ENCODE measurements at places on chromosomes 3 and 15. TPM values are rescaled to one million over a fixed set of nuclear protein-coding genes. Genes with fewer than 3 reads are reported as not detected.

GRCh38 chr3:175731543-175731942, 872.4 kb downstream of the NAALADL2 start:
- no peak overlapping the region for H3K4me3 ChIP-seq
- 0 out of 2 replicates have a peak, but pooled peaks cover 3% of the 10 kb centered on the region for H3K4me1 ChIP-seq
- no peak for DNase-seq
- H3K36me3 ChIP-seq: no peaks in the 10 kb centered on the region
- no peak overlapping the region for H3K27ac ChIP-seq

- H3K27me3 ChIP-seq: no peaks in the 10 kb centered on the region
- no peak overlapping the region for H3K4me3 ChIP-seq
- DNase-seq: no peak
- H3K4me1 ChIP-seq: no peaks in the 10 kb centered on the region
These were observed 42.1 kb downstream of the TLE3 start for GRCh38 chr15:70055601-70056051.

DNA sequence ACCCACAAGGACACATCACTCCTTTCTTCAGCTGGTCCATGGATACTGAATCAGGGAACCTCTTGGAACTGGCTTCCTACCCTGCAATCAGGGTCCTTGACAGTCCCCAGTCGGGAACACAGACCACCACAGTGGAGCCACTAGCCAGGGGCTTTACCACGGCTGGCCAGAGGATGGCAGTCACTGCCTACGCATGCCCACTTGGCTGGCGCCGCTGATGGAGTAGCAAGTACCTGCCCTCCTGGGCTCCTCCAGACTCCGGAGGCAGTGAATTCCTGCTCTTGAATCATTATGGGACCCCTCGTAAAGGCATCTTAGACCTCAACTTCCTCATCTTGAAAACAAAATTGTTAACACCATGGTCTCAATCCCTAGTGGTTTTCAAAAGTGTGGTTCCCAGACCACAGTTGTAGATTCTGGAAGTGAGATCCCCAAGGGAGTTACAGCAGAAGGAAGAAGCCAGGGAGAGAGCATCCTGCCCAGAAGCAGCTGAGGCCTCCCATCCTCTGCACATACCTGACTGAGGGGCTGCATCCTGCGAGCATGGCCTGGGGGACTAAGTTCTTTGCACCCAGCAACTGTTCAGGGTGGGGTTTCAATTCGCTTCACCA, 9.1 kb upstream of the SKIC8 start:
- no peak overlapping the region for H3K27ac ChIP-seq
- H3K4me3 ChIP-seq: no peak overlapping the region
- peaks cover 24% of the 10 kb centered on the region for H3K4me1 ChIP-seq
- DNase-seq: peak; percentile 82
- H3K36me3 ChIP-seq: no peaks in the 10 kb centered on the region

DNA sequence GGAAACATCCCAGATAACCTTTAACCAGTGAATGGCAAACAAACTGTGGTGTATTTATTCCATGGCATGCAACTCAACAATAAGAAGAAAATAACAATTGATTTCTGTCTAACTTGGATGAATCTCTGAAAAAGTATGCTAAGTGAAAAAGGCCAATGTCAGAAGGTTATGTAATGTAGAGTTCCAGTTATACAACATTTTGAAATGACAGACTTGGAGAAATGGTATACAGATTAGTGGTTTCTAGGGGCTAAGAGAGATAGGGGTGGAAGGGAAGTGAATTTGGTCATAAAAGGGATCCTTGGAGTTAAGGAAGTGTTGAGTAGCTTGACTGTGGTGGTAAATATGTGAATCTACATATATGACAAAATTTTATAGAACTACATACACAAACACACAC, 269.4 kb upstream of the SUCLG2 start:
- H3K27me3 ChIP-seq: no peaks in the 10 kb centered on the region
- H3K4me1 ChIP-seq: no peaks in the 10 kb centered on the region
- no peak for DNase-seq
- H3K36me3 ChIP-seq: no peaks in the 10 kb centered on the region
- no peak overlapping the region for H3K27ac ChIP-seq
- H3K4me3 ChIP-seq: no peak overlapping the region

GRCh38 chr3:25604107-25604805, 60.5 kb downstream of the TOP2B start:
- H3K4me3 ChIP-seq: no peak overlapping the region
- peaks cover 47% of the 10 kb centered on the region for H3K36me3 ChIP-seq
- peak; percentile 89 for DNase-seq
- H3K27ac ChIP-seq: peak overlapping the region; percentile 60
- H3K4me1 ChIP-seq: peaks cover 22% of the 10 kb centered on the region

DNA sequence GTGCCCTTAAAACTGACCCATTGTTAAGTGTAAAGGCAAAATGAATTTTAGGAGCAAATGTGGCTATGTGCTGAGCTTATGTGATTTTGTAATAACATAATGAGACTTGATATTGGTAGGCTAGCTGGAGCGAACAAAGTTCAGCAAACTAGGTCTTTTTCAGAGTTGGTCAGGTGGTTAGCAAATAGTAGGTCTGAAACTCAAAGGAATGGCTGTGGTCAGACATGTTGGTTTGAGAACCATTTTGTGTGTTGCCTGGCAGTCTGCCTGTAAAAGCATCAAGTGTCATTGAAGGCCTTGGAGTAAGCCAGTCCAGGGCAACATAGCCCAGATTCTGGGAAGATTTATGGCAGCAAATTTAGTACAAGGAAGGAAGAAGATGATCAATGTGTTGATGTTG, 16.4 kb downstream of the FBXO22 start:
- no peak overlapping the region for H3K27ac ChIP-seq
- peaks cover 8% of the 10 kb centered on the region for H3K4me1 ChIP-seq
- no peak overlapping the region for H3K4me3 ChIP-seq
- DNase-seq: no peak

- no peak for DNase-seq
- no peaks in the 10 kb centered on the region for H3K36me3 ChIP-seq
- H3K27me3 ChIP-seq: no peaks in the 10 kb centered on the region
- H3K4me3 ChIP-seq: no peak overlapping the region
- no peak overlapping the region for H3K27ac ChIP-seq
These were observed 259.7 kb upstream of the TLE3 start for GRCh38 chr15:70357453-70357852.

- H3K27ac ChIP-seq: no peak overlapping the region
- H3K27me3 ChIP-seq: no peaks in the 10 kb centered on the region
- H3K4me3 ChIP-seq: no peak overlapping the region
- peaks cover 10% of the 10 kb centered on the region for H3K4me1 ChIP-seq
- no peaks in the 10 kb centered on the region for H3K36me3 ChIP-seq
These were observed 5.2 kb downstream of the SLC49A4 start for GRCh38 chr3:122800031-122800430.

DNA sequence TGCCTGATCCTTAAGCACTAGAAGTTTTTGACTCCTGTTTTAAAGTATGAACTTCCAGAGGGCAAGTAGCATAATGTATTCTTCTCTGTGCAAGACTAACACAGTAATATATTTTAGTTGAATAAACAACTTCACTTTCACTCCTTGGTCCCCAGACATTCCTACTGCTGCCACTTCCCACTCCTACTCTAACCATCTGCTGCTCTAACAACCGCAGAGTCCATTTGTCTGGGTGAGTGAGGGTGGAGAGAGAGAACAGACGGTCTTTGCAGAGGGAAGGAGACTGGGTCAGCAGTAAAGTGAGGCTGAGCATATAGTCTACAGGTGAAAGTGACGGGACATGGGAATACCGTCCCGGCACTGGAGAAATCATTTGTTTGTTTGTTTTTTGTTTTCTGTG, 301.0 kb upstream of the SLCO3A1 start:
- H3K36me3 ChIP-seq: no peaks in the 10 kb centered on the region
- no peak overlapping the region for H3K4me3 ChIP-seq
- peaks cover 9% of the 10 kb centered on the region for H3K27me3 ChIP-seq

Gene RLBP1
- polyA plus RNA-seq: not detected

Gene CISH
- polyA plus RNA-seq: 1.6 TPM

Gene AQR
- 14.3 TPM for polyA plus RNA-seq

Gene ZBED2
- polyA plus RNA-seq: not detected

Gene PP2D1
- 0.16 TPM for polyA plus RNA-seq
